Ovary (tissue), 10 donors: ENCODE measurements at places on chromosomes 1 and 21. TPM values are rescaled to one million over a fixed set of nuclear protein-coding genes. Genes with fewer than 3 reads are reported as not detected.

GRCh38 chr1:204461331-204462228 lies 33.0 kb downstream of the PIK3C2B start:
- H3K27me3 ChIP-seq: no peaks in the 10 kb centered on the region
- DNase-seq: no peak
- H3K36me3 ChIP-seq: no peaks in the 10 kb centered on the region

DNA sequence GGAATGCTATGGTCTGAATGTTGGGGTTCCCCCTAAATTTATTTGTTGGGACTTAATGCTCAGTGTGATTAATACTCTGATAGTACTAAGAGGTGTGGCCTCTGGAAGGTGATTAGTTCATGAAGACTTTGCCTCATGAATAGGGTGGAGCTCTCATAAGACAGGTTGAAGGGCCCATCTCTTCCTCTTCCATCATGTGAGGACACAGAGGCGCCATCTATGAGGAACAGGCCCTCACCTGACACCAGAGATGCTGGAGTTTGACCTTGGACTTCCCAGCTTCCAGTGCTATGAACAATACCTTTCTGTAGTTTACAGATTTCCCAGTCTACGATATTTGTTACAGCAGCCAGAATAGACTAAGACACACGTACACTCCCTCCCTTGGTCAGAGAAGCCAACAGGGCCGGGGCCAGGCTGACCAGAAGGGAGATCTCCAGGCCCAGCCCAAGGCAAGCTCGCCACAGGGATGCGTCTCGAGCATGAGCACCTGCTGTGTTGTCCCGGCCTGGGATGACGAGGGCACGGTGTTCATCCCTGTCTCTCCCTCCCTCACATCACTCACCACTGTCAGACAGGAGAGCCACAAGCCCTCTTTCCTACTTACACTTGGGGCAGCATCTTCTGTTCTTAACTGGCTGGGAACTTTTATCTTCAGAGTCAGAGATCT lies 4.7 kb upstream of the ABCG1 start:
- no peaks in the 10 kb centered on the region for H3K4me1 ChIP-seq
- no peaks in the 10 kb centered on the region for H3K27me3 ChIP-seq
- DNase-seq: no peak
- no peak overlapping the region for H3K27ac ChIP-seq

PLEKHG5 gene
- 10.3 TPM for total RNA-seq

USH2A gene
- total RNA-seq: not detected

TNFSF4 gene
- 1.8 TPM for total RNA-seq

DNA sequence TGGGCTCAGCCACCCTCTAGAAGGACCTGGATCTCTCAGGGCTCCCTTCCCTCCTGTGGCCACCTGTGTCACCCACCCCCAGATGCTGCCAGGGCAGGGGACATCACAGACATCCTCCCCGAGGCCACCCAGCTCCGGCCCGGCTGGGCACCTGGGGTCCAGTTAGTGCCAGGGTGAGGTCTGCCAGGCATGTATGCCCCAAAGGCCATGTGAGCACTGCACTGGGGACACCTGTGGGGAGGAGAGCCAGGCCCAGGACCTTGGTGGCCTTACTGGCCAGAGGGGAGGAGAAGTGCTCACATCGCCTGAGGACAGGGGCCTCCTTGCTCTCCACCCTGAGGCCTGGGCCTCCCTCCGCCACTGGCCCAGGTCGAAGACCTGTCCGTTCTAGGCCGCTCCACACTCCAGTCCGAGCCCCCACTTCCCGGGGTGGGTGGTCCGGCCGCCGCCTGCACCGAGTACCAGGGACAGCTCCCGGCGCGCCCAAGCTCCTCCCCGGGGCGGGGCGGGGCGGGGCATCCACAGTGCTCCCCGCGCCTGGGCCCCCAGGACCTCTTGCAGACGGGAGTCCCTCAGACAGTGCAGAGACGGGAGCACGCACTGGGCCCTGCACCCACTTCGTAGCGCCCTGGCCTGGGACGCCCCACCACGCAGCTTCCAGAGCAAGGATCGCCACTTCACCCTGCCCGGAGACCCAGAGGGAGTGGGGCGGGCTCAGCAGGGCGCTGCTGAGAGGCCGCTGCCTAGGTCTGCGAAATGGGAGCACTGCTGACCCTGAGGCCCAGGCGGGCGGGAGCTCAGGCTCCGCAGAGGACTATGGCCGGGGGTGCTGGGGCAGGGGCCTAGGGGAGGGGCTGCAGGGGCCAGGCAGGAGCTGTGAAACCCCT lies 34.3 kb upstream of the CCDC27 start:
- DNase-seq: no peak
- H3K36me3 ChIP-seq: no peaks in the 10 kb centered on the region
- H3K27me3 ChIP-seq: no peaks in the 10 kb centered on the region
- no peak overlapping the region for H3K27ac ChIP-seq
- no peak overlapping the region for H3K4me3 ChIP-seq

WNT9A gene
- total RNA-seq: 15.9 TPM

HSD3B1 gene
- total RNA-seq: not detected

GRCh38 chr1:14625572-14625971 lies 27.1 kb downstream of the KAZN start:
- no peak overlapping the region for H3K27ac ChIP-seq
- no peak overlapping the region for H3K4me3 ChIP-seq
- H3K36me3 ChIP-seq: no peaks in the 10 kb centered on the region
- no peak for DNase-seq

- H3K27me3 ChIP-seq: no peaks in the 10 kb centered on the region
- H3K27ac ChIP-seq: no peak overlapping the region
- no peaks in the 10 kb centered on the region for H3K36me3 ChIP-seq
- no peaks in the 10 kb centered on the region for H3K4me1 ChIP-seq
- no peak overlapping the region for H3K4me3 ChIP-seq
- no peak for DNase-seq
Measured at GRCh38 chr1:199909137-199909536, 118.4 kb upstream of the NR5A2 start.

ANGPTL3 gene
- not detected for total RNA-seq

SLC30A2 gene
- not detected for total RNA-seq

DNA sequence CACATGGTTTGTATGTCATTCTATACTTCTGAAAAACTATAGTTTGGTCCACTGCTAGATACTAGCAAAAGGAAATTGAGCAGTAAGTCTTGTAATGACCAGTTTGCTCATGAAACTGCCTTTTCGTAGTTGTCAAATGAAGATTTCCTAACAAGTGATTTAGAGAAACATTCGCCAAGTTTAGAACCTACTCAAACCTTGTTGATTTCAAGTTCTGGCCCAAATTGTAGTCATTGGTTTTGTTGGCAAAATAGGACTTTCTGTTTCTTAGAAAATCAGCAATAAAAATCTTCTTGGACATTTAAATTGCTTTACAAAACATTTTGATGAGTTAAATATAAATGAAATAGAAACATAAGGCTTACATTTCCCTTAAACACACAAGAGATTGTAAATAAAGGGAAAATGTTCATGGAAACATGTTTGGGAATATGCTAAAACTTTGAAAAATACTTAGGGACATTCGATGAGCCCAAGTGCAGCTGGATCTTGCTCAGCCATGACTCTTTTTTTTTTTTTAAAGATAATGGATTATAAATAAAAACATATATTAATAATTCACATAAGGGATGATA lies 178.5 kb upstream of the LYPLAL1 start:
- no peak for DNase-seq
- no peaks in the 10 kb centered on the region for H3K27me3 ChIP-seq
- no peak overlapping the region for H3K4me3 ChIP-seq
- no peak overlapping the region for H3K27ac ChIP-seq
- H3K36me3 ChIP-seq: no peaks in the 10 kb centered on the region

DNA sequence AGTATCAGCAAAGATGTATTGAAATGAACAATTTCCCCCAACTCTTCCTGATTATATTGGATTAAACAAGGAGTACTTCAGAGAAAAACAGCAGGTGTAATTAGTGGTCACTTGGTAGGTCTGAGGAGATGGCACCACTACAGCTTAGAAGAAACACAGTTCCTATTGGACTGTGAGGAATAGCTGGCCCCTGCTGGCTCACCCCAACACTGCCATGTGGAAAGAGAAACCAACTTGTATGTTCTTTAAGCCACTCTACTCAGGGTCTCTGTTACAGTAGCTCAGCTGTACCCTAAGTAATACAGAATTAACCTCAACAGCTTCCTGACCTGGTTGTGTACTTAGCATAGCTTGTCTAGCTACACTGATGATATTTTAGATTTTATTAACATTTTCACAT lies 26.5 kb upstream of the MTR start:
- no peaks in the 10 kb centered on the region for H3K36me3 ChIP-seq
- peaks cover 1% of the 10 kb centered on the region for H3K4me1 ChIP-seq
- no peak for DNase-seq
- H3K27ac ChIP-seq: no peak overlapping the region
- no peaks in the 10 kb centered on the region for H3K27me3 ChIP-seq

PTPRF gene
- total RNA-seq: 133 TPM

DNA sequence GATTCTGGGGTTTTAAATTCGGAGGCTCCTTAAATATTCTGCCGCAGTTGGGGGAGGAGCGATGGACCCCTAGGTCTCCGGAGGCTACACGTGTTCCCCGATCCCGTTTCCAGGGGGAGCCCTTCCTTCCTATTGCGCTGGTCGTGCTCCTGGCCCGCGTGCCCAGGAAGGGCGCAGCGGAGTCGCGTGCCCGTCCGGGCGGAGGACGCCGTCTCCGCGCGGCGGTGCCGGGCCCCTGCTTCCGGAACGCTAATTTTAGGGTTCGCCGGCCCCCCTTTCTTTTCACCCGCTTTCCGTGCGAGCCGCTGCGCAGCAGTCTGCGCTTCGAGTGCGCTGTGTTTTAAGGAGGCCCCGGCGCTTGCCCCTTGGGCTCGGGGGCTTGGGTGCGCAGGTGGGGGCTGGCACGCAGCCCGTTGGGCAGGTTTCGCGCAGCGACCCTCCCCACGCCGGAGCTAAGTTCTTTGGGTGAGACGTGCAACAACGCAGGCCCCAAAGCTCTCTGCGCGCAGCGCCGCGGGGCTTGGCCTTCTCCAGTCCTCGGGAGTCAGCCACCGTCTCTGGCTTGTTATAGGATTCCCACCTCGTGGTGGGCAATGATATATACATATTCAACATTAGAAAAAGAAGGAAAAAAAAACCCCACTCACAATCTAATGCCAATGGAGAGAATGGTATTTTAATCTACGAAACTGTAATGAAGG lies 43.5 kb upstream of the DNAJC6 start:
- H3K36me3 ChIP-seq: no peaks in the 10 kb centered on the region
- H3K4me1 ChIP-seq: peaks cover 3% of the 10 kb centered on the region
- DNase-seq: peak; percentile 16

- H3K4me1 ChIP-seq: peaks cover 2% of the 10 kb centered on the region
- H3K4me3 ChIP-seq: no peak overlapping the region
- no peak for DNase-seq
- H3K36me3 ChIP-seq: no peaks in the 10 kb centered on the region
- H3K27ac ChIP-seq: no peak overlapping the region
Measured at GRCh38 chr1:85351202-85351828, 74.9 kb upstream of the BCL10 start.

GRCh38 chr1:97277891-97278654 lies 556.5 kb downstream of the PTBP2 start:
- DNase-seq: no peak
- H3K27ac ChIP-seq: no peak overlapping the region
- no peaks in the 10 kb centered on the region for H3K4me1 ChIP-seq
- H3K36me3 ChIP-seq: no peaks in the 10 kb centered on the region
- no peak overlapping the region for H3K4me3 ChIP-seq

- peak overlapping the region; percentile 72 for H3K27ac ChIP-seq
- peak overlapping the region; percentile 20 for H3K4me3 ChIP-seq
- H3K4me1 ChIP-seq: peaks cover 13% of the 10 kb centered on the region
- H3K36me3 ChIP-seq: no peaks in the 10 kb centered on the region
- no peaks in the 10 kb centered on the region for H3K27me3 ChIP-seq
Measured at GRCh38 chr21:42524341-42525028, 10.8 kb downstream of the SLC37A1 start.

DNA sequence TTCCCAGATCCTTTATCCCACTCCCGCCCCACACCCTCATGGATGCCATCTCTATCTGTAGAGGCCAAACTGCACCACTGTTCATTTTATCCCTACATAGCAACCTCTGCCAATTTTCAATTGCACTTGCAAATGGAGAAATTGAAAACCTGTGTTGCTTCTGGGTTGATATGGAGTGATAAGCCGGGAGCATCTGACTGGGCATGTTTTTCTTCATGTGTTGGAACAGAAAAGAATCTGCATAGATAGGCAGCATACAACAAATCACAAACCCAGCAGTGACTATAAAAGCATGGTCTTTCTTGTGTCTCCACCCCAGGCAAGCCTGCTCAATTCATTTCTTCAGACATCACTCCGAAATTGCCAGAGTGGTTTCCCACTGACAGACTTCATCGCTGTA lies 608.8 kb upstream of the CAMK1G start:
- no peaks in the 10 kb centered on the region for H3K4me1 ChIP-seq
- no peak overlapping the region for H3K4me3 ChIP-seq
- H3K27me3 ChIP-seq: no peaks in the 10 kb centered on the region
- no peak overlapping the region for H3K27ac ChIP-seq
- H3K36me3 ChIP-seq: no peaks in the 10 kb centered on the region
- no peak for DNase-seq

DNA sequence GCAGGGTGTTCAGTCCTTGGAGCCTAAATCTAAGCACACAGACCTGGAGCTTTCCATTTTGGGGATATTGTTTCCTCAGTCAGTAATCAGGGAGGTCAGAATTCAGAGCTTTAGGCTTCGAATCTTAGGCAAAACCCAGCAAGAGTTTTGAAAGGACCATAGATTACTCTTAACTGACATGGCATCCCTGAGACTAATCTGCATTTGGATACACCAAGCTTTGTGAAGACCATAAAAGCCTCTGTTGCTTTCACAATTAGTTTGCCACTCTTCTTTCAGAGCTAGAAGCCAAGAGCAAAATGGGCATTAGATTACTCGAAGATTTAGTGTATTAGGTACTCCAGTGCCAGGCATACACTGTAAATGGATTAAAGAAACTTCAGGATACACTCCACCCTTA lies 131.8 kb upstream of the GREM2 start:
- H3K27me3 ChIP-seq: no peaks in the 10 kb centered on the region
- H3K4me1 ChIP-seq: no peaks in the 10 kb centered on the region
- no peak overlapping the region for H3K4me3 ChIP-seq
- no peaks in the 10 kb centered on the region for H3K36me3 ChIP-seq

GRCh38 chr1:153490272-153491051 lies 30.0 kb upstream of the S100A7 start:
- peak; percentile 66 for DNase-seq
- H3K27ac ChIP-seq: no peak overlapping the region
- no peaks in the 10 kb centered on the region for H3K27me3 ChIP-seq
